ENCODE measurements at places on chromosomes 5 and 9.

DNA sequence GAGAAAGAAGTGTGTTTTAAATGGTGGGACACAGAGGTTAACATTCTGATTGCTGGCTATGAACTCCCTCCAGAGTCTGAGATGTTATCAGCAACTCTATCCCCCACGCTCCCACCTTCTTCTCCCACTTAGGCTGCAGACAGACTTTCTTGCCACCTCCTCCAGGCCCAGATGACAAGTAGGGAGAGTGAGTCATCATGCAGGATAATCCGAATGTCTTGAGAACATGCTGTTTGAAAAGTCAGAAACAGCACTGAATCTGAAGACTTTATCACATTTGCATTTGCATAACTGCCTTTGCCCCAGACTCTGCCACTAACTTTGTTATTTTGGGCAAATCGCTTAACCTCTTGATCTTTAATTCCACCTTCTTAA, 139.8 kb downstream of the ESM1 start:
- no peak for DNase-seq

GRCh38 chr5:88685591-88686541, 197.1 kb downstream of the MEF2C start:
- DNase-seq = no peak

GRCh38 chr5:96247097-96247701, 185.8 kb downstream of the PCSK1 start:
- DNase-seq = no peak

- DNase-seq = no peak
Measured at GRCh38 chr5:109256486-109256885, 153.3 kb downstream of the PJA2 start.

DNA sequence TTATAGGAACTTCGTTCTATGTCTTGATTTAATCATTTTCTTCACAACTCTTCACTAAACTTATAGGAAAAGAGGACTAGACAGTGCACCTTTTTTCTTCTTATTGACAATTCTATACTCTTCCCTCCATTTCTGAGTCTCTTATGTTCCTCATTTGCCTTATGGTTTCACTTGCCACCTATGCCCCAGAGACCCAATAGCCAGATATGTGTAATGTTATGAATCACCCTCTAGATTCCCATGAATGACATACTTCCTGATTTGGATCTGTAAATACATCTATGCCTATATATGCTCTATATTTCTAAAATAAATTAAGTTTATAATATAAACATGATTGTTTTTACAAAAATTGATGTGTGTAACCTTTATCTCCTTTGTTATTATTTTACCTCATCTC, 514.1 kb upstream of the MEF2C start:
- no peak for DNase-seq

- DNase-seq = no peak
Measured at GRCh38 chr9:128825923-128826700, 3.5 kb downstream of the SPOUT1 start.

DNA sequence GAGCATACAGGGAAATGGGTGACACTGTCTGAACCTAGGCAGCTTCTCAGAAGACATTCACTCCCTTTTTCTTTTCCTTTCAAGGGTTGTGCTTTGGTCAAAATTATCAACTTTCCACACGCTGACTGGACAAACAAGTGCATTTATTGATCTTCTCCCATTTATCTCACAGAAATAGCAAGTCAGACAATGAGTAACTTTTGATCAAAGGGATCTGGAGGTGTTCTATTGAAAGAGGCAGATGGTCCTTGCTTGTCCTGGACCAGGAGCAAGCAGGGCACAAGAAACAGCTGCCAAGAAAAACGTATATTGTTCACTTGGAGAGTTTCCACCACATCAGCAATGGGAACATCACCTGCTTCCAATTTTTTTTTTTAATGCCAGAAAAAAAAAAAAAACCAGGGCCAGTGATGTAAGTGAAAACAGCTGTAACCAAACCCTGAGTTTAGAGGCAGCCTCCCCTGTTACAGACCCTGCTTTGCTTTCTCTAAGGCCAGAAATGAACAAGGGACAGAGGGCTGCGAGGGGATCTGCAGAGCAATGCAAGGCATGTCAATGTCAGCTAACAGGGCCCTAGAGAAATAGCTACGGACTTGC, 79.8 kb downstream of the NIPSNAP3B start:
- no peak for DNase-seq

- no peak for DNase-seq
Measured at GRCh38 chr5:75049456-75050351, 2.7 kb downstream of the GCNT4 start.

- no peak for DNase-seq
Measured at GRCh38 chr5:180370861-180371641, 17.9 kb upstream of the GFPT2 start.

Measured in tibial nerve (tissue), 4 donors.